Activated CD8-positive, alpha-beta T cell treated with anti-CD3 and anti-CD28 coated beads, Interleukin-2, amount 10 ng/mL, durations not matched to agents 7 days and 5 days (primary cell): ENCODE measurements at places on chromosomes 16 and 17. TPM values are rescaled to one million over a fixed set of nuclear protein-coding genes. Genes with fewer than 3 reads are reported as not detected.

Gene RAB11FIP4
- 36.0 TPM for total RNA-seq

Gene KIFC3
- 0.53 TPM for total RNA-seq

- H3K27ac ChIP-seq = no peak overlapping the region
- peaks cover 6% of the 10 kb centered on the region for H3K4me1 ChIP-seq
- H3K27me3 ChIP-seq = no peaks in the 10 kb centered on the region
- no peaks in the 10 kb centered on the region for H3K36me3 ChIP-seq
Observed at GRCh38 chr17:71917715-71918114, 203.1 kb upstream of the SOX9 start.

- no peak overlapping the region for H3K27ac ChIP-seq
- H3K4me1 ChIP-seq = no peaks in the 10 kb centered on the region
- no peaks in the 10 kb centered on the region for H3K27me3 ChIP-seq
Observed at GRCh38 chr16:60608971-60609370, 1427.3 kb downstream of the CDH8 start.

- H3K27ac ChIP-seq = no peak overlapping the region
- no peak overlapping the region for H3K4me3 ChIP-seq
- no peaks in the 10 kb centered on the region for H3K36me3 ChIP-seq
- H3K4me1 ChIP-seq = no peaks in the 10 kb centered on the region
- H3K27me3 ChIP-seq = no peaks in the 10 kb centered on the region
Observed at GRCh38 chr16:23026784-23027362, 122.4 kb downstream of the USP31 start.
